Sciatic nerve (tissue), 2 donors: ENCODE measurements at places on chromosomes 7 and 10. TPM values are rescaled to one million over a fixed set of nuclear protein-coding genes. Genes with fewer than 3 reads are reported as not detected.

The TMEM139 gene
- 10.9 TPM for total RNA-seq

DNA sequence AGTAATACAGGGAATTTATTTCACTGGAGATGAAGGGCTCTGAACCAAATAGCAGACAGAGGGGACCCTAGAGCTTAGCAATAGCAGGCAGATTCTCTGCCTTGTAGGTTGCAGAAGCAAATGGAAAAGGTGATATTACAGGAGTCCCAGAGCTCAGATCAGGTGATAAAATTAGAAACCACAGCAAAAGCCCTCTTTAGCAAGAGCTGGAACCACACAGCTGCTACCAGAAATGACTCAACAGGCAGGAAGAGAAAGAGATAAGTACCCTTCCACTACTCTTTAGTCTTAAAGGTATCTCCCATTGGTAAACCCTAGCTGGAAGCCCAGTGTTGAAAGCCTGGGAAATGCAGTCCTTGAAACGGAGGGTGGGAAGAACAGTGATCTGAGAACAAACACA is 535.6 kb upstream of the GHITM start:
- DNase-seq, result no peak

The NMT2 gene
- total RNA-seq, result 29.9 TPM

The AKR1C8 gene
- total RNA-seq, result 0.94 TPM

DNA sequence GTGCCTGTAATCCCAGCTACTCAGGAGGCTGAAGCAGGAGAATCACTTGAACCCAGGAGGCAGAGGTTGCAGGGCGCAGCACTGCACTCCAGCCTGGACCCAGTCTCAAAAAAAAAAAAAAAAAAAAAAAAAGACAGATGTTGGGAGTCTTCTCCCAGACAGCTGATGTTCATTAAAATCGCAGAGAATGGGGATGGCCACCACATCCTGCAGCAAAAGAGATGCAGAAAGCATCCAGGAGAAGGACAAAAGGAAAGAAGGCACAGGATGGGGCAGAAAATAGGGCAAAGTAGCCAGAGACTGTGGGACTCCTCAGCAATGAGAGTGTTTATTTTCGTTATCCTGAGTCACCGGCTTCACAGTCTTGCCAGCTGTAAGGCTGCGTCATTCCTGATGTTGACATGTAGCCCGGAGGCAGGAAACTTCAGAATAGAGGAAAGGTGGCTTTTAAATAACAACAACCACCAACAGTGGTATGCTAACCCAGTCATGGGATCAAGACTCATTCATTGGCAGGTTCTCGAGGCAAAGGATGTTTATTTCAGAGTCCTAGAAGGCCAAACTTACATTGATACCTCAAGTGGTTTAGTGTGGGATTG is 149.5 kb upstream of the SVIL start:
- DNase-seq, result no peak

The TMEM209 gene
- total RNA-seq, result 23.9 TPM

The CFAP70 gene
- 6.6 TPM for total RNA-seq

GRCh38 chr10:47306387-47307210 is 6.6 kb downstream of the GDF10 start:
- DNase-seq, result no peak

The PRPS1L1 gene
- total RNA-seq, result not detected

- DNase-seq, result no peak
These were observed 127.5 kb downstream of the ABCA13 start for GRCh38 chr7:48298779-48299178.

The HYAL4 gene
- not detected for total RNA-seq

DNA sequence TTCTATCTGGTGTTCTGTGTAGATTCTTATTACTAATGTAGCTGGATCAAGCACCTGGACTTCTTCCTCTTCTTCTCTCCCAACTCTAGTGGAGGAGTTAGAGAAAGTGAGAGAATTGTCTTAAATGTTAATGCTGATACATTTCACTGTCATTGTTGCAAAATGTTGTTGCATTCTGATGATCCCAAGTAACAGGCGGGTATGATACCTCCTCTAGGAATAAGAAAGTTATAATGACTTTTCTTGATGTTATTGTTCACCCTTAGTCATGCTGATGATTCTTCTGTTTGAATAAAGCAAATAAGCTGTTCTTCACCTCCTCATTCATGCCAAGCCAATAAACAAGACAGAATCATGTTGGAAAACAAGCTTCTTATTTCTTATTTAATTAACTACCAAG is 9.1 kb downstream of the CHRM2 start:
- DNase-seq, result no peak

DNA sequence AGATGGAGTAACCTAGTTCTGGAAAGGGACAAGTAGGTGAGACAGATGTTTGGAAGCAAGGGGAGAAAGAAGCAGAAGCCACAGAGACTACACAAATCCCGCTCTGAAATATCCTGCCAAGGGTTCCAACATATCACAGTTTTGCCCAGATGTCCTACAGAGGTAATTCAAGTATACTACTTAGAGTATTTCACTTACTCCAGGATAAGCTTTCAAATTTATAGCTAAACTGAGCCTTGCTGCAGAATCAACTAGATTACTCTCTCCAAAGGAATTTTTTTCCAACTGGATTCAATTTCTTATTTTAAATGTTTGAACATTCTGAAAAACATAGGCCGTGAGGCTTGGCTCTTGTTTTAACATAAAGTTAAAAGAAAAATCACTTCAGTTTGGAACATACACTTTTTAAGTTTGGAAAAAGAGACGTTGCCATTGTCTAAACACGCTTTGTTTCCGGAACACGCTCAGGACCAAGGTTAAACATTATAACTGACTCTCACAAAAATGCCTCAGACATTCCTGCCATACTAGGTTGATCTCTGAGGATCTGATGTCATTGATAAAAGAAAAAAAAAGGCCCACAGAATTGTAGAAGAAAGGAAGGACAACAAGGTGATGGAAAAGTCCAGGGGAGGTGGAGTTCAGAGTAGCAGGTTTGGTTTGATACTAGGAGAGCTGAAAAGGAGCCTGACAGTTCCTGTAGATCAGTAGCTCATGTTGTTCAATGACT is 74.8 kb downstream of the FAM185A start:
- DNase-seq, result no peak

The KIAA1549 gene
- 5.2 TPM for total RNA-seq

GRCh38 chr7:35623381-35623780 is 71.6 kb downstream of the HERPUD2 start:
- no peak for DNase-seq

The RBP3 gene
- total RNA-seq, result not detected

The GNA12 gene
- total RNA-seq, result 46.7 TPM

DNA sequence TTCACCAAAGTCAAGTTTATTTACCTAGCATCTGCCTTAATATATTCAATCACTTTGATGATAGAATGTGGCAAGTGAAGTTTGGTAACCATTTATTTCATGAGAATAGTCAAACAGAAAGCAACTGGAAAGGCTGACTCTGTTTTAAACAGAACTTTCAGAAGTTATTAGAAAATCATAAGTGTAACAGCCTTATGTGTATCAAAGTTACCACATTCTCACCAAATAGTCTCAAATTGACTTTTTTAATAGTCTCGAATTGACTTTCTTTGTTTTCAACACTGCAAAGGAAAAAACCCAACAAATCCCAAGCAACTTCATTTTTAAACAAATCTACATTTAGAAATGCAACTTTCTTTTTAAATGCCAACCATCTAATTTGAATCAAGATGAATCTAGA is 29.5 kb downstream of the NAMPT start:
- no peak for DNase-seq

DNA sequence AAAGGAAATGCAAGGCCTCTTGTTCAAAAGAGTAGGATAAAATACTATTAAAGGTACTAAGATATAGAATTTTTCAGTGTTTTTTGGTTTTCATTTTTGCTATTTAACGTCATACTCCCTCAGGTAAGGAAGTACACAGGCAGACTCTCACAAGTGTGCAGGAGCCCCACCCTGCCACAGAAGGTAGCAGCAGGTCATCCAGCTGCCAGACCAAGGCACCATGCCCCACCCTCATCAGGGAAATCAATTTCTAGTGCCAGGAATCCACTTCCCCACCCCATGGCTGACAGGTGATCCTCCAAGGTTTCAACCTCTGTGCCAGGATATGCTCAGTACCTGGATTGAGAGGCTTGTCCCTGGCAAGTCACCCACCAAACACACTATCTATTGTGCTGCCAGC is 712.9 kb downstream of the SORCS3 start:
- no peak for DNase-seq

GRCh38 chr10:129836253-129836652 is 127.8 kb downstream of the EBF3 start:
- DNase-seq, result no peak

GRCh38 chr7:155404976-155405375 is 53.0 kb upstream of the EN2 start:
- no peak for DNase-seq

The CNNM2 gene
- 11.1 TPM for total RNA-seq

DNA sequence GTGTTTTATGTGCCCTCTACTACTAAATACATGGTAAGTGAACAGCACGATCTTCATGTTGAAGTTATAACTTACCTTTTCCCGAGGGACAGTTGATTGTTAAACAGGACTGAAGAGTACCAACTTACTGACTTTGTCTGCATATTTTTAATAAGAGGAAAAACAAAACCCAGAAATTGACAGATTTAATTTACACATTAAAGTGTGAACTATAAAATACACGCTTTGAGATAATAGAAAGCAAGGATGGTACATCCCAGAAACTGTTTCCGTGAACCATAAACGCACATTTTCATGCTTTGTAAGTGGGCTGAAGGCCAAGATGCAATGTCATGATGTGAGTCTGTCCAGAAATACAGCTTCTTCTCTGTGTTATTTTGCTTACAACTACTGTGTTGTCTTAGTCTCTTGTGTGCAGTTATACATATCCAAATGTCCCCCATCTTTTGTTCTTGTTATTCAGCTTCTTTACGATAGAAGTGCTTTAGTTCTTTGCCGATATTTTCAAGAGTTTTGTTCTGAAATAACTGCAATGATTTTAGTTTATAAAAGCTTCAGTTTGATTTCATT is 190.1 kb downstream of the MLLT10 start:
- no peak for DNase-seq

The TMEM60 gene
- total RNA-seq, result 10.1 TPM

GRCh38 chr10:47033081-47033480 is 121.9 kb downstream of the PTPN20 start:
- DNase-seq, result peak; percentile 18

GRCh38 chr10:101066146-101066895 is 4.5 kb downstream of the KAZALD1 start:
- DNase-seq, result peak; percentile 72

DNA sequence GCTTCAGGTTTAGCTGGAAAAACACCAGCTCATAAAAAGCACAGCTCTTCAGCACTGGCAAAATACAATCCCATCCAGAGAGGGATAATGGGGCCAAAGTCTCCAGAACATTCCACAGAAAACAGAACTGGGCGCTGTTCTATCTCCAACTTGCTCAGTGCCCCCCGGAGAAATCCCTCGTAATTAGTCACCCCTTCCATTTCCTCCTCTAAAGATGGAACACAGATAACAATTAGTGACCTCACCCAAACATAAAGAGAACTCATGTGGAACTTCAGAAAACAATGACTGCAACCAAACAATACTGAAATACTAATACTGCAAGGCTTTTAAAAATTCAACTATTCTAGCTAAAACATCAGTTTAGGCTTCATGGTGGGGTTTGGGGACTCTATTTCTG is 46.3 kb downstream of the KIAA1549 start:
- DNase-seq, result no peak

- DNase-seq, result peak; percentile 71
These were observed 55.2 kb upstream of the GSDME start for GRCh38 chr7:24812305-24812945.

The MNX1 gene
- total RNA-seq, result not detected

- DNase-seq, result no peak
These were observed 5.7 kb downstream of the HECTD2 start for GRCh38 chr10:91415816-91416215.

DNA sequence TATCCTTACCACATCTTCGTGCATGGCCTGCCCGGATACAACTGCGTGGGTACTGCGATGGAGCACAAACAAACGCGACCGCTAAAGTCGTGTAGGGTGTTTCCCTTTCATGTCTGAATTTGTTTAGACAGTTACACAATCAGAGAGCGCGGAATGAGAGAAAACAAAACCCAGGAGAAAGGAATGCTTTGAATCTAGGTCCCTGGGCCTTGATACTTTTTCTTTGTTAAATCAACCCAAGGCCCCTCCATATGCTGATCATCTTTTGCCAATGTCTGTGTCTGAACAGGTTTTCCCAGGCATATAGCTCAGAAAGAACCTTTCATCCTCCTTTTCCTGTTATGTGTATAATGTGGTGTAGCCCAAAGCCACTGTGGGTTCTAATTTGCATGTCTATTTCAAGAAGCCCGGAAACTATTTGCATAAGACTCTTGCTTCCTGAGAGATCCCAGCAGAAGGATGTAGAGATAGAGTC is 145.8 kb downstream of the FRMD4A start:
- DNase-seq, result no peak

The STEAP4 gene
- 189 TPM for total RNA-seq

DNA sequence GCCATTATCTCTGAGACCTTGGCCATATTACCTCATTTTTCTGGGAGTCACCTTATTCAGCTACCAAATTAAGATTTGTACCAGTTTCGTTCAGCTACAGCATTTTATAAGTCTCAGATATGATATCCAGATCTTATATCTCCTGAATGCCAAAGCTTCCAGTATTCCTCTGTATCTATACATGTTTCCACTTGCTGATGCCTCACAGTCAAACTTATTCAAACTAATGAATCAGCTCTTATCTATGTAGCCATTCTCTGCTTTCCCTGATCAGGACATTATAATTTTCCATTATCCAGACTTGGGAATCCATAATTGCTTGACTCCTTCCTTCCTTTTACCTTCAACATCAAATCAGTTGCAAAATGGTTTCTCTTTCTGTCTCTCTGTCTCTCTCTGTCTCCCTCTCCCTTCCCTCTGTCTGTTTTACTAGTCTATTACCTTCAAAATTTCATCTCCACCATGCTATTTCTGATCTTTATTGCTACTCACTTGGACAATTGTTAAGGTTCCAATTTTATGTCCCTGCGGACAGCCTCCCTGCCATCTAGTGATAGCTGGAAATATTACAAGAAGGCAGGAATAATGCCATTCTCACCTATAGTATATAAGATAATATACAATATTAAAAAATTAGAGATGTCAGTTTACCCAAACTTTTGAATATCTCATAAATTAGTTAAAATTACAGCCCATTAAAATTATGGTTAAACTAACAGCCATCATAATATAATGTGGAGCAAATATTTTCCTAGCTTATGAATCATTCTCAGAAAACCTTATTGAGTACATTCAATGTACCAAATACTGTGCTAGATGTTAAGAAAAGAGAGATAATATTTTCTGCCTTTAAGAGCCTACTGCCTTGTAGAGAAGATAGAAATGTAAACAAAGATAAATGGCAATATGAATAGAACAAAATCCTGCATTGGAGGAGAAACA is 89.8 kb downstream of the PCLO start:
- DNase-seq, result no peak
